ENCODE measurements at places on chromosomes 3 and 15.

DNA sequence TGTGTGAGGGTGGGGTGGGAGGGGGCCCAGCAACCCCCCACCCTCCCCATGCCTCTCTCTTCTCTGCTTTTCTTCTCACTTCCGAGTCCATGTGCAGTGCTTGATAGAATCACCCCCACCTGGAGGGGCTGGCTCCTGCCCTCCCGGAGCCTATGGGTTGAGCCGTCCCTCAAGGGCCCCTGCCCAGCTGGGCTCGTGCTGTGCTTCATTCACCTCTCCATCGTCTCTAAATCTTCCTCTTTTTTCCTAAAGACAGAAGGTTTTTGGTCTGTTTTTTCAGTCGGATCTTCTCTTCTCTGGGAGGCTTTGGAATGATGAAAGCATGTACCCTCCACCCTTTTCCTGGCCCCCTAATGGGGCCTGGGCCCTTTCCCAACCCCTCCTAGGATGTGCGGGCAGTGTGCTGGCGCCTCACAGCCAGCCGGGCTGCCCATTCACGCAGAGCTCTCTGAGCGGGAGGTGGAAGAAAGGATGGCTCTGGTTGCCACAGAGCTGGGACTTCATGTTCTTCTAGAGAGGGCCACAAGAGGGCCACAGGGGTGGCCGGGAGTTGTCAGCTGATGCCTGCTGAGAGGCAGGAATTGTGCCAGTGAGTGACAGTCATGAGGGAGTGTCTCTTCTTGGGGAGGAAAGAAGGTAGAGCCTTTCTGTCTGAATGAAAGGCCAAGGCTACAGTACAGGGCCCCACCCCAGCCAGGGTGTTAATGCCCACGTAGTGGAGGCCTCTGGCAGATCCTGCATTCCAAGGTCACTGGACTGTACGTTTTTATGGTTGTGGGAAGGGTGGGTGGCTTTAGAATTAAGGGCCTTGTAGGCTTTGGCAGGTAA lies 8.1 kb downstream of the FAM131A start:
- peaks cover 4% of the 10 kb centered on the region for H3K36me3 ChIP-seq
- H3K4me1 ChIP-seq: peaks cover 30% of the 10 kb centered on the region
- no peak overlapping the region for H3K27ac ChIP-seq
- DNase-seq: peak; percentile 70
- no peak overlapping the region for H3K4me3 ChIP-seq
- no peaks in the 10 kb centered on the region for H3K27me3 ChIP-seq

- H3K27ac ChIP-seq: peak overlapping the region; percentile 93
- H3K4me3 ChIP-seq: peak overlapping the region; percentile 32
- H3K4me1 ChIP-seq: peaks cover 81% of the 10 kb centered on the region
- DNase-seq: peak; percentile 81
These were observed 71.9 kb upstream of the MBNL1 start for GRCh38 chr3:152196782-152197181.

DNA sequence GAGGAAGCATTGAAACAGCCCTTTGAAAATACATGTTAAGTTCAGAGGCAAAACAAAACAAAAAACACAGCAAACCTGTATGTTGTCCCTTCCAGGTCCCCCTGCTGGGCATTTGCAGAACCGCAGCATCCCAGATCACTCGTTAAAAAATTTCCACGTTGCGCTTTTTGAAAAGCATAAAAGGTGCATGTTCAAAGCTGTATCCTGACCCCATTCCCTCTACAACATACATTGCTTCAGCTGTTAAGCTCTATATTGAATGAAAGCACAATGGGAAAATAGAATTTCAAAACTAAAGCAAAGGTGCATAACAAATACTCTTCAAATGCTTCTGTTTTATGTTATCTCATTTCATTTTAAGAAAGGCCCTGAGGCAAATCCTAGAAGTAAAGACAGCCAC lies 328.3 kb downstream of the THSD4 start:
- H3K4me3 ChIP-seq: no peak overlapping the region
- DNase-seq: peak; percentile 62
- H3K27me3 ChIP-seq: peaks cover 5% of the 10 kb centered on the region

DNA sequence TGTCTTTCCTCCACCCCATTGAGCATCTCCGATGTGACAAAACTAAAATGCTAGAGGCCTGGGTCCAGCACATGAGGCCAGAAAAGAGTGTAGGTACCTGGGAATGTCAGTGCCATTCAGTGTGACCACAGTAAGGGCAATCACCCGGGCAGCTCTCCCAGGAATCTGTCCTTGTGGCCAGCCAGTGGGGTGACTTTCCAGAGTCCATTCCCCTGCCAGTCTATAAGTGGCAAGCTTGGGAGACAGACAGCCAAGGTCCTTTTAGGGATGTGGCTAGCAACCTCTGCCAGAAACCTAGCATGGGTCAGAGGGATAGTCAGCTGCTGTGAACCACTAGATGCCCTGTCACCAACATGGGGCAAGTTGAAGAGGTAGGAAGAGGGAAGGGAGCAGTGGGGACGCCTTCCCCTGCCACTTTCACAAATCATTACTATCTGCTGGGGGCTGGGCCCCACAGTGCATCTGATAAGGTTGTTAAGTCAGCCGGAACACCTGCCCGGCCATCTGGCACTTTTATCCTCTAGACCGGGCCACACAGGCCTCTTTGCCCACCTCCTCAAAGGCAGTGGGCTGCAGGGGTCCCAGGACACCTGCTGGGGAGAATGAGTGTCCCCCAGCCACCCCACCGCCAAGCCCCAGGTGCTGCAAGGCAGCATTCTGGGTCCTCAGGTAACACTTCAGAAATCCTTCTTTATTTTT lies 24.8 kb upstream of the DET1 start:
- no peaks in the 10 kb centered on the region for H3K36me3 ChIP-seq
- H3K4me3 ChIP-seq: no peak overlapping the region
- no peak for DNase-seq
- no peaks in the 10 kb centered on the region for H3K4me1 ChIP-seq

GRCh38 chr15:67854358-67854757 lies 14.5 kb upstream of the RNU6-1 start:
- no peaks in the 10 kb centered on the region for H3K36me3 ChIP-seq
- H3K27ac ChIP-seq: no peak overlapping the region
- no peaks in the 10 kb centered on the region for H3K27me3 ChIP-seq
- H3K4me1 ChIP-seq: peaks cover 12% of the 10 kb centered on the region

DNA sequence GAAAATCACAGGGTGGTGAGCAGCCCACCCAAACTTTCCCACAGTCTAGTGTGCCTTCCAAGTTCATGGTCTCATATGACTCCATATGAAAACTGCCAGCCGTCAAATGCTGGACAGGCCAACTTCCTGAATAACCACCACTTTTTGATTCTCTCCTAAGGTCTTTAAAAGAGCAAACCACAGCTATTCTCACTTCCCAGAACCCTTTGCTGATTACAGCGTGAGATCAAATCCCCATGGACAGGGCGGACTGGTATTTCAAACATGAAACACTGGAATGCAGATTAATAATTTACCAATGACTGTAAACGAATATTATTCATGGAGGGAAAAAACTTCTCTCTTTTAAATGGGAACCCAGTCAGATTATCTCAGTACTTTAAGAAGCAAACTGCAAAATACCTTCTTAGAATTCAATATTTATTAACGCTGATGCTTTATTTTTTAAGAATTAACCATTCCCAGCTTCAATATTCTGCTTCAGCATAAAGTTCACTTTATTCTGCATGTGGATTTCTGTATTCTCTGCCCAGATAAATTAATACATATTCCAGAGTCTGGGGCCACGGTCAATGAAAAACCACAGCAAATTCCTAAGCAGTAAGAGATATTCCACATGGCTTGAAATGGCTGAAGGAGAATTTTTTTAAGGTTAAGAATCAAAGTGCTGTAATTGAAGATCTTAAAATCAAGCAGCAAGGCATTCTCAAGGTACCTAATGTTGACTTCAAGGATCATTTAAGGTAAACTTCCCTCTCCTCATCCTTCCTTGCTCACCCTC lies 42.9 kb downstream of the MYO1E start:
- H3K4me3 ChIP-seq: no peak overlapping the region
- no peak overlapping the region for H3K27ac ChIP-seq
- peaks cover 8% of the 10 kb centered on the region for H3K4me1 ChIP-seq
- H3K27me3 ChIP-seq: no peaks in the 10 kb centered on the region
- DNase-seq: no peak

DNA sequence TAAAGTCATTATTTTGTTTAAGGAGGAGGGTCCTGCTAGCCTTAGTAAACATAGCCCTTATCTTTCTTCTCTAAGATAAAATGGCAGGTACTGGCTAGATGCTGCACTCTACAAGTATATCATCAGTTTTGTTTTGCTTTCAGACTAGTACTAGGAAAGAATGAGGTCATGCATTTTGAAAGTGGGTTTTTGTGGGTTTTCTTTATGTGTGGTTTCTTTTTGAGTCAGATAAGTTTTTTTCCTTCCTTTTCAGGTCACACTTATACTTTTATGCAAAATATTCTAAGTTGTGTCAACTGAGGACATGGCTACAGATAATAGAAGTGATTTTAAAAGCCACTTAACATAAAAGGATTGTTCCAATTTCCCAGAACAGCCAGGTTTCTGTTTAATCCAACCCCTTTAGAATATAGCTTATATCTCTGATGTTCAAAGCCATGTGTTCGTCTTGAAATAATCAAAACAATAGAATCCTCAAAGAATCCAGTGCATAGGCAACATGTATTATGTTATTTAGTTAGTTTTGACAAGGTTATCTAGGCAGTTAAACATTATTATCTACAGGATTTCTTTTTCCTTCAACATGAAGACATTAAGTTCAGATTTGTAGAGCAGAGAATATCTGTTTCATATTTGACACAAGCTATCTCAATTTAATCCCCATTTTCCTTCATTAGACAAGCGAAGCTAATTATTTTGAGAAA lies 406.2 kb downstream of the RBMS3 start:
- H3K4me3 ChIP-seq: no peak overlapping the region
- H3K36me3 ChIP-seq: no peaks in the 10 kb centered on the region
- H3K27ac ChIP-seq: no peak overlapping the region
- H3K4me1 ChIP-seq: no peaks in the 10 kb centered on the region

GRCh38 chr3:187295316-187296034 lies 3.9 kb upstream of the MASP1 start:
- DNase-seq: peak; percentile 9
- no peaks in the 10 kb centered on the region for H3K4me1 ChIP-seq

DNA sequence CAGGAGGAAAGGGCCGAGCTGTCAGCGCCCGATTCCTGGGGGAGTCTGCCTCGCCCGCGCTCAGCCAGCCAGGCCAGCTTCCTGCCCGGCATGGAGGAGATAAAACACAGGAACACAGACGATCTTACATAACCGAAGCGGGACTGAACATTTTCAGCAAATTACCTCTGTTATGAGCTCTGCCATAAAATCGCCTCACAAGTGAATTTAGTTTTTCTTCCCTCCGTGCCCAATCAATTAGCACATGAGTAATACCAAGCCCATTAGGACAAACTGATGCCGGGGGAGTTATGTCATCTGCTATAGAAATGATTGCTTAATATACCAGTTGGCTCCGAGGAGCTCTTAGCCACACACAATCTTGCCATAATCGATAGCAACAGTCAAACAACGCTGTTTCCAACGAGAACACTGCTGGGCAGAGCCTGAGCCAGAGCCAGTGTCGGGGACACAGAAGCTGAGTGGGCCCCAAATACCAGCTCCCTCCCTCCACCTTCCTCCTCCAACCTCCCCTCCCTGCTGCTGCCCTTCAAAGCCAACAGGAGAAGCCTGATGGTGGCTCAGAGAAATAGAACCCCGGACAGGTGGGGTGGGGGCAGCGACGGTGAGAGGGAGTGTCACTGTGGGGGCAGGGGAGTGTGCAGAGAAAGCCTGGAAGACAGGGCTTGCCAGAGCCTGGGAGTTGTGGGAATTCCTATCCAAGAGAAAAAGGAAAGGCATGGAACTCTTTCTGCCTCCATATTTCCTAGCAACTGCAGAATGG lies 279.4 kb upstream of the TLE3 start:
- no peak for DNase-seq
- no peaks in the 10 kb centered on the region for H3K27me3 ChIP-seq
- peaks cover 31% of the 10 kb centered on the region for H3K4me1 ChIP-seq
- no peak overlapping the region for H3K27ac ChIP-seq
- no peaks in the 10 kb centered on the region for H3K36me3 ChIP-seq
- H3K4me3 ChIP-seq: no peak overlapping the region

GRCh38 chr3:47006145-47006651 lies 26.7 kb downstream of the NBEAL2 start:
- peaks cover 72% of the 10 kb centered on the region for H3K36me3 ChIP-seq
- DNase-seq: no peak
- no peak overlapping the region for H3K4me3 ChIP-seq
- H3K27me3 ChIP-seq: no peaks in the 10 kb centered on the region

- peaks cover 4% of the 10 kb centered on the region for H3K4me1 ChIP-seq
- no peak overlapping the region for H3K4me3 ChIP-seq
- no peaks in the 10 kb centered on the region for H3K27me3 ChIP-seq
- H3K36me3 ChIP-seq: no peaks in the 10 kb centered on the region
- no peak overlapping the region for H3K27ac ChIP-seq
These were observed 40.8 kb downstream of the HMG20A start for GRCh38 chr15:77461486-77461885.

DNA sequence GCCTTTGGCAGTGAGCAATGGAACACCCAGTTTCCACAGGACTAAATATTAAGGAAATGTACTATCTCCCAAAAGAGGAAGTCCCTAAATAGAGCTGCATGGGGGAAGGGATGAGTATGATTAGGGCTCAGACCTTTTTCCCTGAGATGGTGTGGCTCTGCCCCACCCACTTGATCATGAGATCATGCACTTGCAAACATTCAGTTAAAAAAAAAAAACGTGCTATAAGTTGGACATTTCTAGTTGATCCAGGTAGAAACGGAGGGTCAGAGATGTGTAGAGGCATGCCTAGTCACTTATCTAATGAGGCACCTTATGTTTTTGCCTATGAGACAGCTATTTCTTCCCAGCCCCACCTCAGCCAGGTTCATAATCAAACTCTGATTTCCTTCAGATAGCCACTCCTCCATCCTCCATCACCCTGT lies 24.5 kb upstream of the SSR3 start:
- no peak overlapping the region for H3K4me3 ChIP-seq
- H3K27ac ChIP-seq: no peak overlapping the region

- no peaks in the 10 kb centered on the region for H3K36me3 ChIP-seq
- no peaks in the 10 kb centered on the region for H3K4me1 ChIP-seq
- DNase-seq: no peak
- H3K27me3 ChIP-seq: no peaks in the 10 kb centered on the region
These were observed 30.0 kb downstream of the CHST14 start for GRCh38 chr15:40500568-40501330.

- no peaks in the 10 kb centered on the region for H3K36me3 ChIP-seq
- H3K4me3 ChIP-seq: no peak overlapping the region
- no peaks in the 10 kb centered on the region for H3K4me1 ChIP-seq
- H3K27me3 ChIP-seq: no peaks in the 10 kb centered on the region
- no peak for DNase-seq
These were observed 245.6 kb upstream of the PEX5L start for GRCh38 chr3:180282386-180282785.

GRCh38 chr15:23038726-23039142 lies 635 bp downstream of the TUBGCP5 start:
- H3K4me1 ChIP-seq: peaks cover 13% of the 10 kb centered on the region
- DNase-seq: peak; percentile 60
- peak overlapping the region; percentile 91 for H3K4me3 ChIP-seq
- peak overlapping the region; percentile 84 for H3K27ac ChIP-seq

DNA sequence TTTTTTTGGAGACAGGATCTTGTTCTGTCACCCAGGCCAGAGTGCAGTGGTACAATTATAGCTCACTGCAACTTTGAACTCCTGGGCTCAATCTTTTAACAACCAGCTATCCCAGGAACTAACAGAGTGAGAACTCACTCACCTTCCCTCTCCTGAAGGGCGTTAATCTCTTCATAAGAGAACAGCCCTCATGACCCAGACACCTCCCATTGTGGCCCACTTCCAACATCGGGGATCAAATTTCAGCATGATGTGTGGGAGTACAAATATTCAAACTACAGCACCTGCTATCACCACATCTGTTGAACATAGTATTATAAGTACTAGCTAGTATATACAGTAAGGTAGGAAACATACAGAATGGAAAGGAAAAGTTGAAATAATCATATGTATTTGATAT lies 132.5 kb downstream of the DOCK3 start:
- DNase-seq: no peak
- no peak overlapping the region for H3K4me3 ChIP-seq
- H3K27ac ChIP-seq: no peak overlapping the region
- H3K4me1 ChIP-seq: no peaks in the 10 kb centered on the region
- H3K27me3 ChIP-seq: no peaks in the 10 kb centered on the region
